ENCODE measurements at places on chromosomes 3 and 15.
A peak's percentile ranks its signal among the peaks of the same experiment; 100 is the strongest.

- peak; percentile 19 for DNase-seq
These were observed 472 bp downstream of the CHST14 start for GRCh38 chr15:40471105-40471807.

- DNase-seq, result no peak
These were observed 98.9 kb downstream of the CHSY1 start for GRCh38 chr15:101152914-101153313.

- DNase-seq, result no peak
These were observed 38.5 kb upstream of the CDAN1 start for GRCh38 chr15:42775416-42775815.

DNA sequence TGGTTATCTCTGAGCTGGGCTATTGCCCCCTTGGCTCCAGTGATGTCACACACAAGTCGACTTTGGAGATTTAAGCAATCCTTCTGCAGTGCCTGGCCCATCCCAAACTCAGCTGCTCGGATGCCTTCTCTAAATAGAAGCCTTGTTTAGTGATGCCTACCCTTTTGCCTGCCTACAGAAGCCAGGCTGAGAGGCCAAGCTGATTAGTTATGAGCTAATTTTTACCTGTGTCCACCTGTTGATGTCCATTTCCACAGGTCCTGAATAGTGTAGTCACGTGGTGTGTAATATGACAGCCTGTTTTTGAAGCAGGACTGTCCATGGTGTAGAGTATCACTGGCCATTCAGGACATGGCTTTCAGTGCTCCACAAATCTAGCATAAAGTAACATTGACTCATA lies 45.5 kb downstream of the SSUH2 start:
- no peak for DNase-seq

DNA sequence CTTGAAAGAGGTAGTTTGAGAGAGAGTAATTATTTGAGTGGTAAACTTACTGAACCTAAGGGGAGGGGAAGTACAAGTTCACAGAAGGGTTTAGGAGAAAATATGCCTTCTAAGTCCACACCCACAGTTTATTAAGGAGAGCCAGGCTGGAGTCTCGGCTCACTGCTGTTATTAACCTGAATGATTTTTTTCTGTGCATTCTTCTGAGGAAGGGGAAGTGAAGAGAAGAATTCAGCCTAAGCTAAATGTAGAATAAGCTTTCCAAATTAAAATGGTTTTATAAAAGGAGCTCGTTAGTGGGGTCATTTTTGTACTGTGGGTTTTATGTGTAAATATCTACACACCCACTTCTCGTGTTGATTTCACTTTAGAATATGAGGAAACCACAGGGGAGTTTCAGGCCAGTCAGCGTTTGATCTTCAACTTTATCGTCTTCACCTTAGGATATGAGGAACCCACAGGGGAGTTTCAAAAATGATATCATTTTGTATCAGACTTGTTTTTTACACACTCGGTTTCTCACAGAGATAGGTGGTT lies 1.5 kb downstream of the WHAMM start:
- DNase-seq, result peak; percentile 85

DNA sequence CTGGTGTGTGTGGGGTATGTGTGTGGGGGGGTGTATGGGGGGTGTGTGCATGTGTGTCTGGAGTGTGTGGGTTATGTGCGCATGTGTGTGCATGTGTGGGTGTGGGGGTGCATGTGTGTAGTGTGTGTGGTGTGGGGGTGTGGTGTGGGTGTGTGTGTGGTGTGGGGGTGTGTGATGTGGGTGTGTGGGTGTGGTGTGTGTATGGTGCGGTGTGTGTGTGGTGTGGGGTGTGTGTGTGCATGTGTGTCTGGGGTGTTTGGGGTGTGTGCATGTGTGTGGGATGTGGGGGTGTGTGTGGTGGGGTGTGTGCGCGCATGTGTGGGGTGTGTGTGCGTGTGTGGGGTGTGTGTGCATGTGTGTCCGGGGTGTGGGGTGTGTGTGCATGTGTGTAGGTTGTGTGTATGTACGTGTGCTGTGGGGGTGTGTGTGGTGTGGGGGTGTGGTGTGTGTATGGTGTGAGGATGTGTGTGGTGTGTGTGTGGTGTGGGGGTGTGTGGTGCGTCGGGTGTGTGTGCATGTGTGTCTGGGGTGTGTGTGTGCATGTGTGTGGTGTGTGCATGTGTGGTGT lies 6.2 kb upstream of the OCA2 start:
- DNase-seq, result no peak

DNA sequence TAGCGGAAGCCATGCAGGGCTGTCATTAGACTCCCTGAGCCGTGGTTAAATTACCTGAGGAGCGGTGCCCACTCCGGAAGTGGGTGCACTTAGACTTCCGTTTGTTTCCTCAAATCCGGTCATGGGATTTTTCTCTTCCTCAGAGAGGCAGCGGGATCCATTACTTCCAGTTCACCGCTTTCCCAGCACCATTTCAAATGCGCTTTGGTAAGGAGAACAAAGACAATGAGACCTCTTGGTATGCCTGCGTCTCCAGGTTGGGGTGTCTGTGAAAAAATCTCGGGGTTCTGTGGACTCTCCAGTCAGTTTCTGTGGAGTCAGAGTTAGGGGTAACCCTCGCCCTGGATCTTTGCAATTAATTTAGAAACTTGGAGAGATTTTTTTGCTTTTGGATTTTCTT lies 132.3 kb upstream of the PTPRG start:
- DNase-seq, result no peak

- no peak for DNase-seq
These were observed 7.5 kb downstream of the PTX3 start for GRCh38 chr3:157443905-157444796.

DNA sequence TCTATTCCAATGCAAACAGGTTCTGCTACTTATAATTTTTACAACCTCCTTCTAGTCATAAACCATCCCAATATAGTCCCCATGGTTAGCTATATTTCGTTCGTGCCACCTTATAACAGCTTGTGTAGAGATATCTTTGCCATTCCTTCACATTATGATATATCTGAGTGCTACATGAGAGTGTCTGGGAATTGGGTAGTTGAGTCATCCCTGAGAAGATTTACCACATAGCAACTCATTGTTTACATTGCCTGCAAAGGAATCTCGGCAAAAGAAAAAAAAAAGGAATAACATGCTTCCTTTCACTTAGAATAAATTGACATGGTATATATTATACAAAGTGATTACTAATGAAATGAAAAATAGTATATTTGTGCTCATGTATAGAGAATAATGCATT lies 86.0 kb upstream of the VGLL3 start:
- no peak for DNase-seq

DNA sequence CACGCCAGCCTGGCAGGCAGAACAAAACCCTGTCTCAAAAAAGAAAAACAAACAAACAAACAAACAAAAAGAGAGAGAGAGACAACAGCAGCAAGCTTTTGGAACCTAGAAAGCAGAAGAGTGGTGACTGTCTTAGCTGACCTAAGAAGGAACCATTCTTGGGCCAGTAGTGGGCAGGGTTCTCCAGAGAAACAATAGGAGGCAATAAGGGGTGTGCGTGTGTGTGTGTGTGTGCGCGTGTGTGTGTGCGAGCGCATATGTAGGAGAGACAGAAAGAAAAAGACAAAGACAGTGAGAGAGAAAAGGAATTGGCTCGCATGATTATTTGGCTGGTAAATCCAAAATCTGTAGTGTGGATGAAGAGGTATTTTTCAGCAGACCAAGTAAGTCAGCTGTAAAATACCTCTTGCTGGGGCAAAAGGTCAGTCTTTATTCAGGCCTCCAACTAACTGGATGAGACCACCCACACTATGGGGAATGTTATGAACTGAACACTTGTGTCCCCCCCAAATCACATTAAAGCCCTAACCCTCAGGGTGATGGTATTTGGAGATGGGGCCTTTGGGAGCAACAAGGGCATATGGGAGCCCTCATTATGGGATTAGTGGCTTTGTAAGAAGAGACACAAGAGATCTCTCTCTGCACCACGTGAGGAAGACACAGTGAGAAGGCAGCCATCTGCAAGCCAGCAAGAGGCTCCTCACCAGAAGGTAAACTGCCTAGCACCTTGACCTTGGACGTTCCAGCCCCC lies 15.1 kb upstream of the BLM start:
- no peak for DNase-seq

GRCh38 chr15:33022629-33023028 lies 171.9 kb downstream of the FMN1 start:
- no peak for DNase-seq

DNA sequence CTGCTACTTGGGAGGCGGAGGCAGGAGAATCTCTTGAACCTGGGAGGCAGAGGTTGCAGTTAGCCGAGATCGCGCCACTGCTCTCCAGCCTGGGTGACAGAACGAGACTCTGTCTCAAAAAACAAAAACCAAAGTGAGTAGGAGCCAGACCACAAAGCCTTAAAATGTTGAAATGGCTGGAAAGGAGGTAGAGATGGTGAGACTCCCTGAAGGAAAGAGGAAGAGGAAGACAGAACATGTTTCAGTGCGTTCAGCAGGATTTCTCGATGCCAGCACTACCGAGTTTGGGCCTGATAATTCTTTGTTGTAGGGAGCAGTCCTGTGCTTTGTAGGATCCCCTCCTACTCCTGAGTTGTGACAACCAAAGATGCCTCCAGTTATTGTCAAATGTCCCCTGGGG lies 189.9 kb downstream of the AKAP13 start:
- no peak for DNase-seq

GRCh38 chr3:134464689-134465365 lies 21.0 kb downstream of the ANAPC13 start:
- DNase-seq, result no peak

- DNase-seq, result no peak
These were observed 957.3 kb downstream of the IGSF11 start for GRCh38 chr3:118077332-118077731.

DNA sequence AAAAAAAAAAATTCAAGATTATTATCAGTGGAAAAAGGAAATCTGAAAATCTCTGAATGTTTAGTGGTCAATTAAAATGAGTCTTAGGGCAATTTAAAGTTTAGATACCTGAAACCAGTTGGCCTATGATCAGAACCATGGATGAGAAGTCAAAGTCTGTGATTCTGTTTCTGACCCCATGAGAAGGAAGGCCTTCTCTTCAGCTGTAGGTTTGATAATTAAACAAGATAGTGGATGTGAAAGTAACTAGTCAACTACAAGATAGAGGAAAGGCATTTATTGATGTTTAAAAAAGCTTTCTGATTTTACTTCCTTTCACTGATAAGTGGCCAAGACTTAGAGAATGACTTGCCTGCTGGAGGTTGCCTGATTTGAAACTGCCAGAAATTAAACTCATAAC lies 8.7 kb downstream of the PLS1 start:
- DNase-seq, result no peak

- DNase-seq, result no peak
These were observed 76.8 kb downstream of the CHCHD4 start for GRCh38 chr3:14047841-14048240.

DNA sequence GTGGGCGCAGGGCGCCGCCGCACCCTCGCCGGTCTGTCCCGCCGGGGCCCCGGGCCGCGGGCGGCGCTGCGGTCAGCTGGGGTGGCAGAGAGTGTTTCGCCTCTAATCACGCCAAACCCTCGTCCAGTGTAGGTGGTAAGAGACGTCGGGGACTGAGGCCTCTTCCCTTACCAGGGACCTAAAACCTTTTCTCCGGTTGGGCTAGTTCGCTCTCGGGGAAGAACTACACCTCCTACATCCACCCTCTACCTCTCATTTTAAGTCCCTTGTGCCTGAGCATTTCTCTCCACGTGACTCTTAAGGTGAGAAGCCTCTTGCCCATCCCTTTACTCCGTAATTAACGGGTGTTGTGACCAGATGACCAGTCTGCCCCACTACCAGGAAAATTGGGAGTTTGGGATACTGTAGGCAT lies 520 bp downstream of the TMEM42 start:
- no peak for DNase-seq

DNA sequence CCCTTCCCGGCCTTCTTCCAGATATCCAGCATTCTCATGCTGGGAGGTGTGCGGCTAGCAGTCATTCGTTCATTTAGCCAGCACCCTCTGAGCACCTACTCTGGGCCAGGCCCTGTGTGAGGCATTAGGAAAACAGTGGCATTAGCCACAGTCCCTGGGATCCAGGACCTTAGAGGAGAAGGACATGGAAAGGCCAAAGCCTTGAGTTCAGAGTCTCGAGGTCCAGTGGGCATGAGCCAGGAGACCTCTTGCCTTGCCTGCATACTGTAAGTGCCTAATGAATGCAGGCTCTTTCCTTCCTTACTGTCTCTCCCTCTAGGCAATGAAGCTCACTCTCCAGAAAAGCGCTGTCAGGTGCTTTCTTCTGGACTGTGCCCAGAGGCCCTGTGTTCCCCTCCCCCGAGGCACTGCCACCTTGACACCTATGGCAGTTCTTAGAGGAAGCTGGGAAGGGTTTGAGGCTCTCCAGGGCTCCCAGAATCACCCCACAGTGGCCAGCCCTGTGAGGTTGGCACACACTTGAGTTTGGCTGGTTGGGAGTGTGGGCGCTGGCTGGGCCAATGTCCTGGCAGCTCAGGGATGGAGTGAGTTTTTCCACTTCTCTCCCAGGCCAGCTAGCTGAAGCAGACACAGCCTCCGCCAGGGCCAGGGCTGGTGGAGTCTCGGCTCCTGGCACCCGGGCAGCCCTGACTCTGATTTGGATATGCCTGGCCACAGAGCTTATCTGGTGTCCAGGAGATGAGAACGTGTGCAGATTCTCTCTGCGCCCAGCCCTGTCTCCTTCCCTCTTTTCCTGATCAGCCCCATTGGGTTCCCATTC lies 5.4 kb downstream of the CORO2B start:
- DNase-seq, result no peak

DNA sequence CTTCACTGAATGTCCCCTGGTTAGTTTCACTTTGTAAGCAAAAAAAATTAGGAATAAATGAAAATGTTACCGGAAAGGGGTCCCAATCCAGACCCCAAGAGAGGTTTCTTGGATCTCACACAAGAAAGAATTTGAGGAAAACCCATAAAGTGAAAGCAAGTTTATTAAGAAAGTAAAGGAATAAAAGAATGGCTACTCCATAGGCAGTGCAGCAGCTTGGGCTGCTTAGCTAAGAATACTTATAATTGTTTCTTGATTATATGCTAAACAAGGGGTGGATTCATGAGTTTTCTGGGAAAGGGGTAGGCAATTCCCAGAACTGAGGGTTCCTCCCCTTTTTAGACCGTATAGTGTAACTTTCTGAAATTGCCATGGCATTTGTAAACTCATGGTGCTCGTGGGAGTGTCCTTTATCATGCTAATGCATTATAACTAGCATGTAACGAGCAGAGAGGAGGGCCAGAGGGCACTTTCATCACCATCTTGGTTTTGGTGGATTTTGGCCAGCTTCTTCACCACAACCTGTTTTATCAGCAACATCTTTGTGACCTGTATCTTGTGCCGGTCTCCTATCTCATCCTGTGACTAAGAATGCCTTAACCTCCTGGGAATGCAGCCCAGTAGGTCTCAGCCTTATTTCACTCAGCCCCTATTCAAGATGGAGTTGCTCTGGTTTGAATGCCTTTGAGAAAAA lies 41.0 kb upstream of the CMSS1 start:
- DNase-seq, result no peak

GRCh38 chr3:159830523-159831154 lies 158.0 kb upstream of the IL12A start:
- no peak for DNase-seq

- no peak for DNase-seq
These were observed 9.5 kb downstream of the EPB42 start for GRCh38 chr15:43211224-43211735.

DNA sequence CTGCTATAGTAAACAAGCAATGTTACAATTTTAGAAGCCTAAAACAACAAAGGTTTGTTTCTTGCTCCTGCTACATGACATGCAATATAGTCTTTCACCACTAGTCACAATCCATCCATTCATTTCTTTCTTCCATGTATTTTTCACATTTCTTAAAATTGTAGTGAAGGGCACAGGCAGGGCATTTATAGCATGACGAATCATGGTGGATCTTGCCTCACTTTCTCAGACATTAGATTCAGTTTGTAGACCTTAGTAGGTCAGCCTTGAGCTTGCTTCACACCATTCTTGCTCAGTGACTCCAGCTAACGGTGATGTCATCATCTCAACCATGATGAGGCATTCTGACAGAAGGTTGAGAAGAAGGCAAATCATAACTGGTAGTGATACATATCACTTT lies 546.8 kb downstream of the TBL1XR1 start:
- DNase-seq, result no peak

Measured in CD4-positive, alpha-beta T cell treated with Interleukin-12 subunit alpha and Interleukin-12 subunit beta, for 1 hour (primary cell).